GM23338 (cell line): ENCODE measurements at places on chromosomes 1 and 21. TPM values are rescaled to one million over a fixed set of nuclear protein-coding genes. Genes with fewer than 3 reads are reported as not detected.

Gene MAP3K21
- 37.2 and 40.1 TPM in 2 replicates for total RNA-seq

DNA sequence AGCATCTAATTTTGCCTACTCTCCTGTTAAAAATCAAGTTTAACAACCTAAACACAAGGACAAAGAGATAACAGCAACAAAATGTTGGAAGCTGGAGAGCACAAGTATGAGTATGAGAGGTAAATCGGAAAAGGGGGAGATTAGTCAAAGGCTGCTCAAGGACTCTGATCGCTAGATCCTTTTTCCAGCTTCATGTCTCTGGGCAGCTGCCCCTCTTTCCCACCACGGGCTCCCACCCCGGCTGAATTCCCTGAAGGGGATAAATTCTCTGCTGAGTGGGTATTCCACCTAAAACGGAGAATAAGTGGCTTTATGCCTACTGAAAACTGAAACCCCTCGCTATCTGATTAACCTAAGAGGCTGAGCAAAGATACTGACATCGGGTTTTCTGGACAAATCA lies 696 bp upstream of the CTBS start:
- DNase-seq, result no peak

Gene ESRRG
- 1.7 and 3.2 TPM in 2 replicates for total RNA-seq

DNA sequence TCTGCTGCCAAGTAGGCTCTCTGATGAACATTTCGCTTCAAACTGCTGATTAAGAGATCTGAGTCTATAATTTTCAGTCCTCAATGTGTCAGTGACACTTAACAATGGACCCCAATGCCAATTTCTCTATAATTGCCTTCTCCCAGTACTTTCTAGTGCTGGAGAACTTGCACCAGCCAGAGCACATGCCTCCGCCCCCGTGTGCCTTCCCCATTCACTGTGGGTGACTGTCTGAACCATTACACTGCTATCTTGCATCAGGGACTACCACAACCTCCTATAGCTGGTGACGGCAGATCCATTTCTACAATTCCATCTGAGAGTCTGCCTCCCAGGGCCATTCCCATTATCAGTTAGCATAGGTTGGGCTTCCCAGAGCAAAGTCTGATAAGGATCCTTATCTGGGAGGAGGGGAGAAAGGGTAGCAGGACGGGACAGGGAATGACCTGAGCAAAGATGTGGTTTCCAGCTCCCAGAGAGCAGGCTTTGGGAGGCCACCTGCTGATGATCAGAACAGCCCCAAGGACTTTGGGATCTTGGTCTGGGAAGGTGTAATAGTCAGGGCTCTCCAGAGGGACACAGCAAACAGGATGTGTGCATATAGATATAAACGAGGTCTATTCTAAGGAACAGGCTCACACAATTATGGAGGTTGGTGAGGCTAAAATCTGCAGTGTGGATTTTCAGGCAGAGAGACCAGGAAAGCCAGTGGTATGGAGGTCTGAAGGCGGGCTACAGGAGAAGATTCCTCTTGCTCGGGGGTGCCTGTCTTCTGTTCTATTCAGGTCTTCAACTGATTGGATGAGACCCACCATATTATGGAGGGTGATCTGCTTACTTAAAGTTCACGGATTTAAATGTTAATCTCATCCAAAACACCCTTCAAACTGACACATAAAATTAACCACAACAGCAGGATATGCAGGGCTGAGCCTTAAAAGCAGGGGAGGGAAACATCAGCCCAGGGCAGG lies 238.2 kb downstream of the PTPRU start:
- DNase-seq, result no peak

Gene CLCA2
- total RNA-seq, result not detected in 2 replicates

DNA sequence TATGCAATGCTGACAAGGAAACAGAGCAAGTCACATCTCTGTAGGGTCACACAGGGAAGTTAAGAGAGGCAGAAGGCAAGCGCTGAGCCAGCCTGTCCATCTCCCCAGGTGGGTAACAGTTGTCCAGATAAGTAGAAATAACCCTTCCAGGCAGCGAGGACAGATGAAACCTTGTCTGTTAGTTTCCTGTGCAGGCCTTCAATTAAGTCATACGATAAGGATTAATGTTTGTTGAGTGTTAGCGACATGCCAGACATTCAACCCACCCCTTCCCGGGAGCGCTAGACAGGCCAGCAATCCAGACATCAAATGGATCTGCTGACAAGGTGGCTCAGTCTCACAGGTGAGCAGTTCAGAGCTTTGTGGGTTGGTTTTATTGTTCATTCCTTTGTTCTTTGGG lies 221.5 kb upstream of the FMN2 start:
- DNase-seq, result no peak

- DNase-seq, result no peak
Observed at GRCh38 chr1:10181154-10181553, 29.2 kb upstream of the KIF1B start.
